ENCODE measurements at places on chromosomes 4 and X.

- no peak for DNase-seq
These were observed 694.4 kb upstream of the FAM241A start for GRCh38 chr4:111450867-111451266.

GRCh38 chr4:57109847-57110639, at the start of gene IGFBP7:
Gene IGFBP7, minus strand, starts transcription at chr4:57110385. Its CDS starts 34 bp downstream, at chr4:57110351.
- no peak for DNase-seq

GRCh38 chr4:110354460-110354859, 121.5 kb upstream of the ENPEP start:
- DNase-seq: no peak

GRCh38 chr4:7910263-7910896, 29.3 kb downstream of the AFAP1 start:
- no peak for DNase-seq

GRCh38 chrX:117053260-117053659, 590.5 kb upstream of the CT83 start:
- no peak for DNase-seq

DNA sequence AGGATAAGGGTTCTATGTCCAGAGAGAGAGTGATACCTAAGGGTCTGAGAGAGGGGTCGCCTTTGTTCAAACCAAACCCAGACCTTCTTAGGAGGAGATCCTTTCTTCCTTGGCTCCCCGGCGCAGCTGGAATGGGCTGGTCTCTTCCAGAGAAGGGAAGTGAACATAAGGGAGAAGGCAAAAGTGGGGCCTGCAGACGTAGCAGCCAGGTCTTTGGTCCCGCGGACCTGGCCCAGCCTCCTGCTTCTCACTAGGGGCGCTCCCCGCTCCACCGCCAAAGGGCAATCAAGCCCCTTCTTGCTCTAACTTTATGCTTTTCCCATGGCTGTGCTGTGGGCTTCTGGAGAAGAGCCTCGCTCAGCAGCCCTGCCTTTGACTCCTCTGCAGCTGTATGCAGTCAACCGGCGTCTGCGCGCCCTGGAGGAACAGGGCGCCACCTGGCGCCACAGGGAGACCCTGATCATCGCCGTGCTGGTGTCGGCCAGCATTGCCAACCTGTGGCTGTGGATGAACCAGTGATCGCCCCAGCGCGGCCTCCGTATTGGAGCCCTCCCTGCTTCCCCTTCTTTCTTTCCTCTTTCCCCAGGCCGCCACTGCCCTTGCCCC, 6.5 kb downstream of the FATE1 start:
- peak; percentile 9 for DNase-seq

DNA sequence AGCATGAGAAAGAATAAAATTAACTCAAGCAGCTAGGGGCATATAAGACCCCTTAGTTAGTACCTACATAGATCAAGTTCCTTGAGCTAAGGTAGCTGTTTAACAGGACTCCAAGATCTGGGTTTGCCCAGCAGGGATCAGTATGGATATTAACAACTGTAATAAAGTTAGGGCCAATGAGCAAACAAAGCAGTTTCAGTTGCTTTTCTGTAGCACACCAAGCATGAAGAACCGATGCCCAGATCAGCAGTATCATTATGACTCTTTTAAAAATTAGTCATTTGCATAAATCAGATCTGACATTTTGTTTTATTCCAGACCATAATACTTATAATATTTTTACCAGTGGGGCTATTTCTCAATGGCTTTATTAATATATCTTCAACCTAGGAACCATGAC, 80.9 kb downstream of the C4orf33 start:
- no peak for DNase-seq

GRCh38 chr4:1080961-1081688, 32.2 kb downstream of the RNF212 start:
- DNase-seq: no peak

DNA sequence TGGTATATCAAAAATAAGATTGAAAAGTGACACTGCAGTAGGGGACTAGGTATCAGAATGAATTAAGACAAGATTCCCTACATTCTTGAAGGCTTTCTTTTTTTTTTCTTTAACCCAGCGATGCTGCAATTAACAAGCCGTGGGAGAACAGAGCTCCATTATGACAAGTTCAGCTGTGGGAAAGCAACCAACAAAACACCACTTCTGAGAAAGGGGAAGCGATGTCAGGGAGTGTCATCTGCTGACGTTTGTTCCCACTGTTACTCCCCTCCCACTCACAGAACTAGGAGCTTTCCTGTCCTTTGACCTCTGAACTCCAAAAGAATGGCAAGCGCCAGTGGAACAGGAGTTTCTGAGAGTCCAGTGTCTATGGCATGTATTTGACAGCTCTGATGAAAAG, 90.2 kb upstream of the SLITRK2 start:
- DNase-seq: no peak

- DNase-seq: no peak
These were observed 204.6 kb downstream of the RBMX2 start for GRCh38 chrX:130606425-130606824.

- DNase-seq: no peak
These were observed 59.0 kb downstream of the EDA start for GRCh38 chrX:69674891-69675290.

- DNase-seq: no peak
These were observed 396.0 kb downstream of the FAT4 start for GRCh38 chr4:125710766-125711165.

- no peak for DNase-seq
These were observed 78.7 kb downstream of the PRKG2 start for GRCh38 chr4:81136161-81136905.

DNA sequence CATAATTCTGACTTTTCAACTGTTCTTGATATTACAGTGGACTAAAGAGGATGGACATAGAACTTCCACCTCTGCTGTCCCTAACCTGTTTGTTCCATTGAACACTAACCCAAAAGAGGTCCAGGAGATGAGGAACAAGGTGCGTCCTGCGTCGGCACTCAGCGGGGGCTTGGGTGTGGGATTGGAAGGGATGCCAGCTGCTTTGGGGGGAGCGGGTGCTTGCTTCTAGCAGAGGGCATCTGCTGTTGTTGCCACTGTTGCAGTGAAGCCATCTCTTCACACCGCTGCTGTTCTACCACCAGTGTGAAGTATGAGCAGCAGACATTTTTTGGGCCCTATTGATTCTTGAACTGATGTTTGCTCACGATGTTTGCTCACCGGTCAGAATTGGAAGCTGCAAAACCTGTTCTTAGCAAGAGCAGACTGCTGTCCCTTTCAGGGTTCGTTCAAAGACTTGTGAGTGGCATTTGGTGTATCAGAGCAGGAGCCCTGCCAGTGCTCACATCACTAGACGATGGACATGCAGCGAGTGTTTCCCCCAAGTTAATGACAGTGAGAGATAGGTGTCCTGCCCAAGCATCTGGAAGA, 55.4 kb downstream of the NOP14 start:
- DNase-seq: peak; percentile 0

GRCh38 chr4:37891260-37892159, 626 bp downstream of the TBC1D1 start:
- DNase-seq: no peak

DNA sequence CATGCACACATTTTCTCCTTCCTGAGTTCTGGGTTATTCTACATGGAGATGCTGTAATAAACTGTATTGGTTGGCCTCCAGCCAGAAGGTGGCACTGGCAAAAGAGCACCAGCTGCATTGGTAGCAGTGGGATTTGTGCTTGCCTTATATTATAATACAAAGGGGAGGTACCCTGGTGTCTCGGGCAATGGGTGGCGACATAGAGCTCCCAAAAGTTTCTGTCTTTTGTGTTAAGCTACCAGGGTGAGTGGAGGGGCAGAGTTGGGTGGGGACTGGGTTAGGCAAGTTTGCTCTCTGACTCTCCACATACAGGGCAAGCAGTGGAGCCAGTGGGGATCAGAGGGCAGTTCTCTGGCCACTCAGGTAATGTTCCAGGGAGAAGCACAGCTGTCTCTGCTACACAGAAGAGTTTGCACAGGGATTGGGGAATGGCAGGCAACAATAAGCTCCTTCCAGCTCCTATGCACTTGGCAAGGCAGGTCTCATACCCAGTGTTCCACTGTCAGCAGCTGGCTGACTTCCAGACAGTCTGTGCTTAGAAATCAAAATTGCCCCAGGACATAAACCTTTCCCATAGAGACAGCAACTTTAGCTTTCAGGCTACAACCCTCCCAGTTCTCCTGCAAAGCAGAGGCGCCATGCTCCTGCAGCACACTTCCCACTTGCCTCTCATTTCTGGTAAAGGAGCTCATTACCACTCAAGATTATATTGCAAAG, 463.9 kb upstream of the PCDH7 start:
- no peak for DNase-seq

GRCh38 chr4:147597561-147597960, 19.6 kb upstream of the TMEM184C start:
- DNase-seq: no peak

GRCh38 chrX:103531002-103531401, 11.7 kb upstream of the RAB40A start:
- no peak for DNase-seq

DNA sequence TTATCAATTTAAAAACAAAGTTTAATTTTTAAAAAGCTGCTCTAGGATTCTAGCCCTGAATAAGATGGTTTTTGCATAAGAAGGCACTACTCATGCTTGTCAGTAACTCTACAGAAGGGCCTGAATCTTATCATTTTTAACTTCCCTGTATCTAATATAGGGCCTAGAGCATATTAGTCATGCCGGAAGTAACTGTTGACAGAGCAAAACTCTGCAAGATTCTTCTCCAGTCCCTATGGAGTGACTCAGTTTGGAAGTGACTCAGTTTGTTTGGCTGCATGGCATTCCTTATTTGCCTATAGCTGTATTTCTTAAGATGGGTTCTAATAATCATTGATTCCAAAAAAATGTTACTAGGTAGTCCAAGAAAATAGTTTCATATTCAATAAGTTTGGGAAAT, 431.8 kb upstream of the HTR2C start:
- DNase-seq: no peak

GRCh38 chrX:68598841-68599240, 48.6 kb upstream of the STARD8 start:
- DNase-seq: no peak

DNA sequence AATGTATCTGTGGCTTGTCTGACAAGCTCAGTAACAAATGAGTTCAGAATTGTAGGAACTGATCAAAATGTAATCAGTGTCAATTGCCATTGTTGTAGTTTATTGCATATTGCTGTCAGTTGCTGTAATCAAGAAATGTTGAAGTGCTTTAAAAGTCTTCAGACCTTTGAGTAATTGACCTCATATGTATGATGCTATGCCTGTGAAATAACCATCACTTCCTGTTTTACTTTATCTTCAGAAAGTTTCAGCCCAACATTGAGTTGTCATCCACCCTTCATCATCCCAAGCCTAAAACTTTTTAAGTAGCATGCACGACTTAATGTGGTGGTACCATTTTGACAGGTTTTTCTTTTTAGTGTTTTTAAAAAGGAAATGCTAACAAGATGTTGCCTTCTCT, 212.4 kb downstream of the ARHGAP10 start:
- no peak for DNase-seq

DNA sequence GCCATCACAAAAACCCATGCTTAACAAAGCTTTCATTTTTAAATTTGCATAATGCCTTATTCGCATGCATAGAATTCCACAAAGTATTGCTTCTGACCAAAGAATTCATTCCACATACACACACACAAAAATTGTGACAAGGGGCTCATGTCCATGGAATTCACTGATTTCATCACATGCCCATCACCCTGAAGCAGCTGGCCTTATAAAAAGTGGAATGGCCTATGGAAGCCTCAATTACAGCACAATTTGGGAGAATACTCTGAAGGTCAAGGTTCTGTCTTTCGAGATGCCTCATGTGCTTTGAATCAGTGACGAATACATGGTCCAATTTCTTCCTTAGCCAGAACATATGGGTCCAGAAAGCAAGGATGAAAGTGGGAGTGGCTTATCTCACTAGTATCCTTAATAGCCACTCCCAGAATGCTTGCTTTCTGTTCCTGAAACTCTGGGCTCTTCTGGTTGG, 165.7 kb downstream of the KDR start:
- no peak for DNase-seq

GRCh38 chr4:39636531-39637184, 2.0 kb downstream of the SMIM14 start:
- no peak for DNase-seq

DNA sequence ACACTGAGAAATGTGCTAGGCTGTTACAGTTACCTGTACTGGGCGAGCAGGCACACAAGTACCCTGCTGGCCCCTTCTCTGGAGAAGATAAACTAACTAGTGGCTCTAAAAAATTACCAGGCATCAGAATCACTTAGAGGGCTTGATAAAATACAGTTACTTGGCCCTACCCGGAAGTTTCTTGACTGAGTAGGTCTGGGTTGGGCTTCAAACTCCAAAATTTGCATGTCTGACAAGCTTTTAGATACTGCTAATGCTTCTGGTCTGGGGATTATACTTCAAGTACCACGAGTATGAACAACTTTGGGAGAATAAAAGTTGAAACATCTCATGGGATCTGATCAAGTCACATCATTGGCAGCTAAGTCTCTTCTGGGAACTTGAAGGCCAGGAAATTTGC, 30.8 kb downstream of the CEP135 start:
- DNase-seq: no peak

DNA sequence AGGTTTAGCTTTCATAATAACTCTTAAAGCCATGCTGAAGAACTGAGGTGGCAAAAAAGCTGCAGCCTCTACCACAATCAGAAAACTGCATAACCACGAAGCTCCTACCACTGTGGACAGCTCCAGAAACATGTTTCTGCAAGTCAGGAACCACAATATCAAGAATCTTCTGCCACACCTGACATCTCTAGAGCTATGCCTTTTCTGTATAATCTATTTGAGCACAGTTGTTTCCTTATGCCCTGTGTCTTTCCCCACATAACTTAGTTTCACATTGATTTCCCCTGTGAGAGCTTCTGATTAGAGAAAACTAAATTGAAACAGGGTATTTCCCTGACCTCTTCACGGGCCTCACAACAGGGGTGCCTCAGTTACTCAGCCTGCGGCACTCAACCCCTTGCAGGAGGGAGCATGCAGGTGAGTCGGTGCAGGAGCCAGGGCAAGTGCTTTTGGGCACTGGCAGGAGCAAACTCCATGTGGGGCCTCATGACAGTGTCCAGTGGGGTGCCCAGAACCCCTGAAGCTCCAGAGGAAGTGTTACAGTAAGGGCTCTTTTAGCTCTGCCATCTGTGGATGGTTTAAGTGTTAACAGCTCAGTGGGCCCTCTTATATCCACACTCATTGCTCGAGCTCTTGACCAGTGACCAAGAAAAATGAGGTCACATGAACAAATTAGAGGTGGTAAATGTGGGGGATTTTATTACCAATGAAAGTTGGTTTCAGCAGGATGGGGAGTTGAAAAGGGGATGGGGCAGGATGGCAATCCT, 132.8 kb upstream of the BMP3 start:
- DNase-seq: no peak

Measured in NCI-H748 treated with DMSO at 0.1 percent for 48 hours (cell line).